ENCODE measurements at places on chromosomes 3 and 15. TPM values are rescaled to one million over a fixed set of nuclear protein-coding genes. Genes with fewer than 3 reads are reported as not detected.

DNA sequence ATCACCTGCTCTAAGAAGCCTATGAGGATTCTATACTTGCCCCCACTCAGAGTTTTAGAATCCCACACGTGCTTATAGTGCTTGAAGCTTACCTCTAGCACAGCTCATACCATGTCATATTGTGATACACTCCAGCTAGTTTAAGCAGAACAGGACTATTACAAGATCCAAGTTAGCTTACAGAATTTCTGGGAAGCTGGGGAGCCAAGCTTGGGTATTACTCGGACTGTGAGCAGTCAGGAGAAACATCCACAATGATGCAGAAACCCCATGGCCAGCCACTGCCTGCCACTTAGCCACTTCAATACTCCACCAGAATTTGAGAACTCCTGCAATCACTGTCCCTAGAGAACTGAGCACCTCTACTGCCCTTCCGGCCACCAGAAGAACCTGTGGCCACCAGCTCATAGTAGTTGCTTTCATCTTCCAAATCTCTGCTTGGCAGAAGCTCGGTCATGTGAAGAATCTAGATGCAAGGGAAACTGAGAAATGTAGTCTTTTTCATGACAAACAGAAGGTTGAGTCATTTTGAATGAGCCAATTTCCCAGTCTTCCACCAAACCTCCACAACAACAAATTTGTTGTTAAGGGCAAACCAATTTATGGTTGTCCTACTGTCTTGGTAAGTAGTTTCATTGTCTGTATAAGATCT lies 27.7 kb upstream of the SSR3 start:
- H3K36me3 ChIP-seq: no peaks in the 10 kb centered on the region
- no peak overlapping the region for H3K4me3 ChIP-seq
- no peak overlapping the region for H3K27ac ChIP-seq

DNA sequence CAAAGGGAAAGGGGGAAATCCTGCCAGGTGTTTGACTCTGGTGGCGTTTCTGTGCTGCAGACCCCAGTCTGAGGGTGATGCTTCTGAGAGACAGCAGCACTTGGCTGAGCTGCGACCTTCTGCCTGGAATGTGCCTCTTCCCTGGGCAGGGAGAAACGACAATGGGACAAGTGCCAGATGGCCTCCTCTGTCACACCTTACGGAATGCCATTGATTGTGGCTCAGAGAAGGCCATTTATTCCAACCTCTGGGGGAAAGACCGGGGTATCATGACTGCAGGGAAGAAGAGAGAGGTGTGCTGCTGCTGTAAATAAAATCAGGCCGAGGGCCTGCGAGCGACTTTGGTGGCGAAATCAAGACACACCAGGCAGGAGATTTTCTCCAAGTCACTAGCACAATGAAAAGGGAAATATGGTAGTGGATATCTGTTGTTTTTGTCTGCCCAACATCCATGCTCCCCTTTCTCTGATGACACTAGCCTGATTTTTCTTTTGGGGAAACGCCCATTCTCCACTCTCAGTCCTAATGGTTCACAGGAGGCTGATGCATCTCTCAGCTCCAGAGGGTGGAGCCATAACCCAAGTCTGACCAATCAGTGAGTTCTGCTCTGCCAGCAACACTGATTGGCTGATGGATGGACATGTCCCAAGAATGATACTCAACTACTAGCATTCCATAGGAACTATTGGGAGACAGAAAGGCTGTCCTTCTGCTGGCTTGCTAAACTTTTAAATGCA lies 336.1 kb downstream of the FOXP1 start:
- no peaks in the 10 kb centered on the region for H3K27me3 ChIP-seq
- H3K4me3 ChIP-seq: no peak overlapping the region
- peaks cover 66% of the 10 kb centered on the region for H3K4me1 ChIP-seq

DNA sequence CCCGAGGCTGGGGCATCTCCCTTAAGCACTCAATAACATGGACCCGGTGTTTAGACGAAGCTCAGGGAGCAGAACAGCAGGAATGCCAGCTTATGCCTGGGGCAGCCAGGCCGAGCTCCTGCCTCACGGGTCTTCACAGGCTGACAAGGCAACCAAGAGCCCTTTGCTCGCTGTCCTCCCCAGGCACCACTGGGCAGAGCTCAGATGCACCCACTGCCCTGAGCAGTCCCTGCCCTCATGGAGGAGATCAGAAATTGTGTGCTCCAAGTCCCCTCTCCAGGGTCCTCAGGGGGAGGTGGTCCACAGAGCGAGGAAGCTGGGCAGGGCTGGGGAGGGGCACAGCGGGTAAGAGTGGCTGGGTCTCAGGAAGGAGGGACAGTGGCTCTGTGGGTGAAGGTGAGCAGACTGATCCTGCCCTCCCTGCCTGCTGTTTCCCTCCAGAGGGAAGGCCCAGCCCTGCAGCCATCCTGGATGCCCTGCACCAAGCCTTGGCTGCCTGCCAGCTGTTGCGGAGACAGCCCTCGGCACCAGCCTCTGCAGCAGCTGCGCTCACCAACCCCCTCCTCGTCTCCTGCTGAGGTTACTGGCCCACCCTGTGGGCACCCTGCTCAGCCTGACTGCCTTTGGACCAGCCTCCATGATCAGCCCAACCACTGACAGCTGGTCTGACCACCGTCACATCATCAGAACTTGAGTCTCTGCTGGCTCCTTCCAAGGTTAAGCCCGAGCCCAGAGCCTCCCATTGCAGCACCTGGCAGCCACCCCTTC lies 21.1 kb upstream of the GP9 start:
- DNase-seq: no peak
- H3K4me1 ChIP-seq: peaks cover 4% of the 10 kb centered on the region
- no peaks in the 10 kb centered on the region for H3K27me3 ChIP-seq
- no peak overlapping the region for H3K27ac ChIP-seq
- H3K4me3 ChIP-seq: no peak overlapping the region
- no peaks in the 10 kb centered on the region for H3K36me3 ChIP-seq

DNA sequence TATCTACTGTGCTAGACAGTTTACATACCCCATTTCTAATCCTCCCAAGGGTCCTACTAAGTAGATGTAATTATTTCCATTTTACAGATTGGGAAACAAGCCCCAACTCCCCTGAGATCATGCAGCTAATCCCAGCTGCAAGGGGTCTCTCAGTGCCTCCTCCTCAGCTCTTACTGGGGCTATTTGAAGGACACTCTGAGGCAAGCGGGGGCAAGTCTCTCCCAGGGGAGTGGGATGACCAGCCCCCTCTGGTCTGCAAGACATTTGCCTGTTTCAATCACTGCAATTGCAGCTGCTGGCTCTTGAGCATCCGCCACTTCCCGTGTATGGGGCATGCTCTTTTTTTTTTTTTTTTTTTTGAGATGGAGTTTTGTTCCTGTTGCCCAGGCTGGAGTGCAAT lies 11.4 kb downstream of the LAMP3 start:
- no peaks in the 10 kb centered on the region for H3K36me3 ChIP-seq
- H3K27me3 ChIP-seq: peaks cover 46% of the 10 kb centered on the region
- no peaks in the 10 kb centered on the region for H3K4me1 ChIP-seq

P2RY14 gene
- 2.9 TPM for total RNA-seq

GRCh38 chr15:100341239-100341749 lies 481 bp downstream of the ADAMTS17 start:
- H3K4me1 ChIP-seq: peaks cover 5% of the 10 kb centered on the region
- H3K27ac ChIP-seq: peak overlapping the region; percentile 63
- peak overlapping the region; percentile 82 for H3K4me3 ChIP-seq
- peaks cover 36% of the 10 kb centered on the region for H3K27me3 ChIP-seq

DNA sequence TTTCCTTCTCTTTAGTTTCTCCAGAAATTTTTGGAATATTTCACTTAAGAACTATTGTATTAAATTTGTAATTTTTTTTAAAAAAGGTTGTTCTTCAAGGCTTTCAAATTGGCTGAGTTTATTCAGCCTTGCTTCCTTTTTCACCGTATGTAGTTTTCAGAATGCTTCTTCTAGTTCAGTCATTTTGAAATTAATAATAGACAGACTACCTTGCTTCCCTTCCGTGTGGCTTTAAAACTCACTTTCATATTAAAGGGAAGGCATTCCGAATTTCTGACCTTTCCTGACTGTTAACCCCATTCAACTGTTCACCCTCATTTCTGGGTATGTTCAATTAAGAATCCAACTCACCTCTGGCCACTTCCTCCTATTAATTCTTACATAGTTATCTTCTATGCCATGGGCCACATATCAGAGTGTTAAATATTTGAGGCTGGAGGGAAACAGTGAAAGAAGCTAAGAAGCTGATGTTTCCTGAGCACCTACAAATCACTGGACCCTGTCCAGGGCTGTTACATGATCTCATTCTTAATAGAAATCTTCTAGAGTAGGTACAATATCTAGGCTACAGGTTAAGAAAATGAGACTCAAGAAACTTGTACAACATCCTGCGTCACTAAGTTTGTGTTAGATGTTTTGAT lies 237.5 kb downstream of the P3H2 start:
- no peak overlapping the region for H3K27ac ChIP-seq
- H3K4me3 ChIP-seq: no peak overlapping the region
- H3K36me3 ChIP-seq: no peaks in the 10 kb centered on the region
